ENCODE measurements at places on chromosomes 3 and 15. TPM values are rescaled to one million over a fixed set of nuclear protein-coding genes. Genes with fewer than 3 reads are reported as not detected.

DNA sequence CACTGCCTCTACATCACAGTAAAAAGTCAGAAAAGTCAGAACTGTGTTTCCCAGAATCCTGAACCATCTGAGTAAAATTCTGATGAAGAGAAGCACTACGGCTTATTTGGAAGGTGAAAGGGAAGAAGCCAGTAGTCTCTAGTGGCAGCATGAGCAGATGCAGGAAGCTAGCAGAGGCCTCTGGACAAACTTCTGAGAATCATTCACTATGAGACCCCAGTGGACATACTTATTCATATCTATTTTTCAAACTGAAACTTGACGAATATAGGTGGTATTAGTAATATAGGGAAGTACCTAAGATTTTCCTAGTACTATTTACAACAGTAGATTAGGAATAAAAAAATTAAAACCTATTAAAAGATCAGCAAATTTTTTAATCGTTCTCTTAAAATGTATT is 272.8 kb upstream of the TTC14 start:
- DNase-seq: no peak

DNA sequence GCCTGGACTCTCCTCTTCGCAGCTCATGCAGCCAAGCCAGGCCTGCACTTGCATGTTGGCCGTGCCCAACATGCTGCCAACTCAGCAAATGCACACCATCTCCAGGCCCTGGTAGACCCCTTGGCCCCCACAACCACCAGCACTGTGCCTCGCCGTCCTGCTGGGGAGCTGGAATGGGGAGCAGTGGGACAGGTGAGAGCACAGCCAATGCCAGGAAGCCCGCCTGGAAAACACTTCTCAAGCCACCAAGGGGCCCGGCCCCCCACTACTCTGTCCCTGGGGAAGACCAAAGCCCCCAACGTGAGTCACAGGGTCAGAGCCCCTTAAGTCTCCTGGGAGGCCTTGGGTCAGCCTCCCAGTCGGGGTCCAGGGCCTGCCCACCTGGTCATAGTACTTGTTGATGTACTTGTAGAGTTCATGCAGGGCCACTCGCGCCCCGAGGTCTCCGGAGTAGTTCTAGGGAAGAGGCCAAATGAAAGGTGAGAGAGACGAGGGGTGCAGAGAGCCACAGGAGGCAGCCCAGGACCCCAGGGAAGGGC is 24.5 kb downstream of the PLXNB1 start:
- DNase-seq: no peak

MUC4 gene
- total RNA-seq: 0.07 TPM

GRCh38 chr3:106510206-106510605 is 641.4 kb upstream of the CBLB start:
- no peak for DNase-seq

- DNase-seq: peak; percentile 55
These were observed 28.9 kb downstream of the FBXW12 start for GRCh38 chr3:48400824-48401433.

POLQ gene
- total RNA-seq: 17.3 TPM

EFCAB12 gene
- total RNA-seq: not detected

DNA sequence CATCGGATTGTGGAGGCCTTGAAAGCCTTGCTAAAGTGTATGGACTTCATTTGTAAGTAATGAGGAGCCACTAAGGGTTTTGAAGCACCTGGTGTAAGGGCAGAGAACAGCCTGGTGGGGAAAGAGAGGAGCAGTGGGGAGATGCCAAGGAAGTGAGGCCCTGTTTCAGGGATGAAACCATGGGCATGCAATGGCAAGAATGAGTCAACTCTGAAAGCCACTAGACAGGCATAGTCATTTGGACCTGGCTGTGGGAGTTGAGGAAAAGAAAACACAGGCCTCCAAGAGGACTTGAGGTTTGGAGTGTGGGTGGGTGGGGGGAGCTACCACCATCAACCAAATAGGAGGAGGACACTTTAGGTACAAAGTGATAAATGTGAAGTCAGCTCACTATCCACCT is 7.6 kb downstream of the XCR1 start:
- DNase-seq: peak; percentile 32

GXYLT2 gene
- total RNA-seq: 8.0 TPM

DNA sequence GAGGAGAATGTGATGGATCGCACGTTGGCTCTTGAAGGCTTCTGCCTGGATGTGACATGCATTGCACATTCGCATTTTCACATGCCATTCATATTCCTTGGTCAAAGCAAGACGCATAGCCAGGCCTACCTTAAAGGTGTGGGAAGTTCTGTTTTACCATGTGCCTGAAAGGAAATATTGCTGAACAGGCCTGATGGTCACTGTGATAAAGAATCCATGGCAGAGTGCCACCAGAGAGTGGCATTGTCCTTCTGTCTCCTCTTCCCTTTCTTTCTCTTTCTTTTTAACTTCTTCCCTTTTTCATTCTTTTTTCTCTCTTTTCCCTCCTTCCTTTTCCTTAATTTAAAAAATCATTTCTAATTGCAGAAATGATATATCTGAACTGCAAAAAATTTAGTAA is 15.9 kb upstream of the MITF start:
- DNase-seq: no peak
